ENCODE measurements at places on chromosomes 5 and 9.

GRCh38 chr5:10115669-10116068 is 134.0 kb downstream of the ATPSCKMT start:
- DNase-seq = no peak

GRCh38 chr9:90044710-90045151 is 439.9 kb downstream of the GADD45G start:
- no peak for DNase-seq

GRCh38 chr5:1062761-1063568 is 48.9 kb downstream of the SLC12A7 start:
- DNase-seq = no peak

- DNase-seq = no peak
Measured at GRCh38 chr5:54704333-54704732, 186.8 kb downstream of the SNX18 start.

DNA sequence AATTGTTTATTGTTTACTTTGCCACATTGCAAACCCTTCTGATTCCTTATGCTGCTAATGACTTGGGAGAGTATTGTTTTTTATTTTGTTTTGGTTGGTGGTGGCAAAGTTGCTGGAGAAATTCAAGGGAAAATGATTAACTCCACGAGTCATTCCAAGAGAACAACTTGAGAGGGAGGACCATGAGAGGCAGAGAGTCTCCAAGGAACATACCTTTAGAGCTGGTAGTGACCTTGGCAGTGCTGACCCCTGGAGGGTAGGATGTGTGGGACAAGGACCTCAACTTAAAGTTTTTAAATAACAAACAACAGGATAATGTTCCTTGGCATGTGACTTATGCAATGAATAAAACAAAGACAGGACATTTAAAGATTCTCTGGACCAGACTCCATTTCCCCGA is 139.7 kb downstream of the LRRC70 start:
- no peak for DNase-seq

Measured in stimulated activated CD8-positive, alpha-beta memory T cell treated with anti-CD3 and anti-CD28 coated beads, Interleukin-4, amount 100 ng/mL, for 4 hours (primary cell).